Stimulated activated CD8-positive, alpha-beta memory T cell treated with anti-CD3 and anti-CD28 coated beads, Interleukin-4, amount 100 ng/mL, for 1 hour (primary cell): ENCODE measurements at places on chromosomes 12 and 14.

- no peak for DNase-seq
Observed at GRCh38 chr14:51107801-51108200, 12.9 kb upstream of the TRIM9 start.

GRCh38 chr12:57214398-57214781 lies 2.2 kb upstream of the NXPH4 start:
- no peak for DNase-seq

- DNase-seq, result no peak
Observed at GRCh38 chr14:46747001-46747652, 95.5 kb upstream of the RPL10L start.

- DNase-seq, result no peak
Observed at GRCh38 chr14:88706425-88706824, 86.3 kb downstream of the EML5 start.

- DNase-seq, result no peak
Observed at GRCh38 chr12:14710632-14711320, 14.4 kb upstream of the GUCY2C start.
